ENCODE measurements at places on chromosomes 1 and 21.

- DNase-seq = no peak
These were observed 10.7 kb upstream of the FHAD1 start for GRCh38 chr1:15236321-15236721.

- DNase-seq = no peak
These were observed 513.7 kb upstream of the PLXNA2 start for GRCh38 chr1:208757846-208758245.

- no peak for DNase-seq
These were observed 12.3 kb downstream of the SLC9C2 start for GRCh38 chr1:173590557-173590956.

DNA sequence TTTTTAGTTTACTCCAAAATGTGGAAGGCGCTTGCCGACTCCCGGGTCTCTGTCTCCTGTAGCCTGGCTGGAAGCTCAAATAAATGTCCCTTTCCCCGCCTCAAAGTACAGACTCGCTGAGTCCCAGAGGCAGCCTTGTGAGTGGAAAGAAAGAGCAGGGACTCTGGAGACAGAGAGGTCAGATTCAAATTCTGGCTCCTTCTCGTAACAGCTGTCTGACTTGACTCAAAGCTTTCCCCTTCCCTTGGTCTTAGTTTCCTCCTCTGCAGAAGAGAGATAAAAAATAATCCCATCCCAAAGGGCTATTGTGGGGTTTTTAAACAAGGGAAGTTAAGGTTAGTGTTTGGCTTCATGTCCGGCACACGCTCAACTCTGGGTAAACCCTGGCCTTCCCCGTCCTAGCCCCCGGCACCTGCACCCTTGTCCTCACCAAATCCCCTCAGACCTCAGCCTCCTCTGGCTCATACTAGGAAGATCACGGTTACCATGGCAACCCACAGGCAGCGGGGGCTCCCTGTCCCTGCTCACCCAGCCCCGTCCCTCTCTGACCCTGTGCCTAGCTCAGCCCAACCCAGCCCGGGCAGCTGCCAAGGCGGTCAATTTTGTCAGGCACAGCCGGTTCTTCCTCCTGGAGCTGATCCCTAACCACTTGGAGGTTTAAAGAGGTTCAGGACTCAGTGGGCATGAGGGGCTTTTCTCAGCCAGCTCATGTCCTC, 49.2 kb upstream of the IGSF21 start:
- no peak for DNase-seq

DNA sequence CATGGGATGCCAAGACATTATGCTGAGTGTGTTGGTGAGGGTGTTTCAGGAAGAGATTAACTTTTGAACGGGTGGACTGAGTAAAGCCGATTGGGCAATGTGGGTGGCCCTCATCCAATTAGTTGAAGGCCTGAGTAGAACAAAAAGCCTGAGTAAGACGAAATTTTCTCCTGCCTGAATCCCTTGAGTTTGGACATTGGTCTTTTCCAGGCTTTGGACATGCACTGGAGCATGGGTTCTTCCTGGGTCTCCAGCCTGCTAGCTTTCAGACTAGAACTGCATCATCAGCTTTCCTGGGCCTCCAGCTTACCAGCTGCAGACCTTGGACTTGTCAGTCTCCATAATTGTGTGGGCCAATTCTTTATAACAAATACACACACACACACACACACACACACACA, 63.6 kb downstream of the NIBAN1 start:
- DNase-seq = no peak

Data from activated naive CD4-positive, alpha-beta T cell treated with Interleukin-2 at 50 U/mL for 16 hours (primary cell).